Thoracic aorta (tissue), 2 donors: ENCODE measurements at places on chromosomes 1 and 21. TPM values are rescaled to one million over a fixed set of nuclear protein-coding genes. Genes with fewer than 3 reads are reported as not detected.

Gene OR6N1
- total RNA-seq, result not detected

Gene SYPL2
- 6.1 TPM for total RNA-seq

Gene RGS13
- total RNA-seq, result 1.1 TPM

Gene BRDT
- not detected for total RNA-seq

Gene SLC16A4
- total RNA-seq, result 48.5 TPM

Gene SYCP1
- not detected for total RNA-seq

DNA sequence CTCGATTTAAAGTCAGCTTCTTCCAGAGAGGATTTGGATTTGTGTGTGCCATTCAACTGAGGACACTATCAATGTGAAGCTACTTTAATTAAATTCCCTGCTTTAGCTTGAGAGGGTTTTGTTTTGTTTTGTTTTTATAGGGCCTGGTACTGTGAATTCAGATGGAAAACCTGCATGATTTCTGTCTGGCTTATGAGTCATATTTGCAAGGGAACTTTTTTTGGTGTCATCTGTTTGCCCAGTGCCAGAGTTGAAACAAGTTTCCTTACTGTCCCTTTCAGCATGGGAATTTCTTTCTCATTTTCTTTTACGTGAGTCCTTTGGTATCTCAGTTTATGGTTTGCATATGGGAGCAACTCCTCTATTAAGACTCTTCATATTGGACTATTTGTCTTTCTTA is 194.6 kb downstream of the GREM2 start:
- no peak for DNase-seq

DNA sequence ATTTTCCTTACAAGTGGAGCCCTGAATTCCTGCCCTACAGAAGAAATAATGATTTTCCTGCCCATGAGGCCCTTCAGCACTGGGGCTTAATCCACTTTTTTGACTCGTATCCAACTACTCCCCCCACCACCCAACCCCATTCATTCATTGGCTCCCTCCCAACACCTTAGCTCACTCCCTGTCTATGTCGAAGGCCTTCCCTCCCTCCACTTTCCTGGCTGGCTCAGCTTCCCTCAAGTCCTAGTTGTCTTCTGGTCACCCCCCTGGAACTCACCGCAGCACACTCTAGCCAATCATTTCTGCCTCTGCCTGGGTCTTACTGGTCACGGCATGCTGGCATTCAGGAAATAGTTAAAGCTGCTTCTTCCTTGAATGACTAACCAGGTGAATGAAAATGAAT is 118.9 kb downstream of the PGBD5 start:
- DNase-seq, result no peak

DNA sequence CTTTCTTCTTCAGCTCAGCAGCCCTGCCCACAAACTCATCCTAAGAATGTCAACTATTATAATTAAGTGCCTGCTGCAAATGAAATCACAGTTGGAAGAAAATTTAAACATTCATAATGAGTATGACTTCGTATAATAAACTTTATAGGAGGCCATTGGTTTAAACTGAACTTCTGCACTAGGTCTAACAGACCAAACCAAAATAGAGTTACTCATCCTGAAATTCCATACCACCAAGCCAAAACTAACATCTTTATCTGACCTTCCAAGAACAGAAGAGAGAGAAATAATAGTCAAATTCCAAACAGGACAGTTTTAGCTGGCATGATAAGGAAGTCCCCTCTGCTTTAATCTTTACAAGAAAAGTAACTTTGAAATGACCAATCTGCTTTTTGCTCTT is 472.4 kb upstream of the PRMT6 start:
- no peak for DNase-seq

GRCh38 chr1:56872597-56872996 is 18.0 kb downstream of the C8A start:
- no peak for DNase-seq

- no peak for DNase-seq
Observed at GRCh38 chr1:42419126-42419821, 36.5 kb downstream of the ZMYND12 start.

GRCh38 chr1:78146205-78146771 is 100.5 kb downstream of the GIPC2 start:
- no peak for DNase-seq

- no peak for DNase-seq
Observed at GRCh38 chr1:198649968-198650338, 11.1 kb downstream of the PTPRC start.

- DNase-seq, result no peak
Observed at GRCh38 chr1:96334236-96334557, 387.4 kb upstream of the PTBP2 start.

GRCh38 chr1:41807390-41807789 is 111.3 kb downstream of the HIVEP3 start:
- DNase-seq, result no peak

DNA sequence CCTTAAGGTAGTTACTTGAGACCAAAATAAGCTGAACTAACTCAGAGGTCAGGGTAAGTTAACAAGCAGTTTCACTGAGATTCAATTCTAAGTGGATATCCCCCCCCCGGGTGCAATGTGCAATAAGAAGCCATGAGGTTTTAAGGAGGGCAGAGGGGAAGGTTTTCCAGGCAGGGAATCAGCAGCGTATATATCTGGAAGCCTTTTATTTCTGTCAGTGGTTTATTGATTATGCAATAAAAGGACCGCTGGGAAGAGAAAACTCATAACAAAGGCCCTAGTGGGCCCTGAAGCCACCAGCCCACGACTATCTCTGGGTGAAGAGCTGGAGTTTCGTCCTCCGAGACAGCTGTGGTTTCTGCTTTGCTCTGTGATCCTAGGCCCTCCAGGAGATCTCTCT is 53.1 kb upstream of the CTPS1 start:
- DNase-seq, result no peak

DNA sequence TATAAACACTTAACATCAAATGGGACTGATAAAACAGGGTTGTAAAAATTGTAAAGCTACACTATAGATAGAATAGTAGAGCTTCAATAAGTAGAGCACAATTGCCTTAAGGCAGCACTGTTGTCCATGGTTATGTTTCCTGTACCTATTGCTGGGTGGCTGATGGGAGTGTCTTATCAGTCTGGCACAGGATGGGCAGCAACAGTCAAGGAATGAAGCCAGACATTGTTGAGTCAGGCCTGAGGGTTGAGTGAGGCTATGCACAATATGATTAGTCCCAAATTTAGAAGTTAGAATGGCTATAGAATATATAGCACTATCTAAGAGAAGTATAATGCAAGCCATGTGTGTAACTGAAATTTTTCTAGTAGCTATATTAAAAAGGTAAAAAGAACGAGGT is 25.0 kb upstream of the CD1D start:
- no peak for DNase-seq

GRCh38 chr1:16243936-16244649 is 7.1 kb upstream of the CPLANE2 start:
- DNase-seq, result peak; percentile 39

- no peak for DNase-seq
Observed at GRCh38 chr1:1359308-1359663, 931 bp upstream of the MXRA8 start.
